Pancreas (tissue), 10 donors: ENCODE measurements at places on chromosomes 2 and 18. TPM values are rescaled to one million over a fixed set of nuclear protein-coding genes. Genes with fewer than 3 reads are reported as not detected.

- no peak for DNase-seq
Measured at GRCh38 chr18:79768745-79769144, 29.0 kb upstream of the KCNG2 start.

- no peak for DNase-seq
Measured at GRCh38 chr2:29733965-29734364, 187.4 kb downstream of the ALK start.

GRCh38 chr18:55083461-55083860 is 124.2 kb upstream of the CCDC68 start:
- DNase-seq, result no peak

DNA sequence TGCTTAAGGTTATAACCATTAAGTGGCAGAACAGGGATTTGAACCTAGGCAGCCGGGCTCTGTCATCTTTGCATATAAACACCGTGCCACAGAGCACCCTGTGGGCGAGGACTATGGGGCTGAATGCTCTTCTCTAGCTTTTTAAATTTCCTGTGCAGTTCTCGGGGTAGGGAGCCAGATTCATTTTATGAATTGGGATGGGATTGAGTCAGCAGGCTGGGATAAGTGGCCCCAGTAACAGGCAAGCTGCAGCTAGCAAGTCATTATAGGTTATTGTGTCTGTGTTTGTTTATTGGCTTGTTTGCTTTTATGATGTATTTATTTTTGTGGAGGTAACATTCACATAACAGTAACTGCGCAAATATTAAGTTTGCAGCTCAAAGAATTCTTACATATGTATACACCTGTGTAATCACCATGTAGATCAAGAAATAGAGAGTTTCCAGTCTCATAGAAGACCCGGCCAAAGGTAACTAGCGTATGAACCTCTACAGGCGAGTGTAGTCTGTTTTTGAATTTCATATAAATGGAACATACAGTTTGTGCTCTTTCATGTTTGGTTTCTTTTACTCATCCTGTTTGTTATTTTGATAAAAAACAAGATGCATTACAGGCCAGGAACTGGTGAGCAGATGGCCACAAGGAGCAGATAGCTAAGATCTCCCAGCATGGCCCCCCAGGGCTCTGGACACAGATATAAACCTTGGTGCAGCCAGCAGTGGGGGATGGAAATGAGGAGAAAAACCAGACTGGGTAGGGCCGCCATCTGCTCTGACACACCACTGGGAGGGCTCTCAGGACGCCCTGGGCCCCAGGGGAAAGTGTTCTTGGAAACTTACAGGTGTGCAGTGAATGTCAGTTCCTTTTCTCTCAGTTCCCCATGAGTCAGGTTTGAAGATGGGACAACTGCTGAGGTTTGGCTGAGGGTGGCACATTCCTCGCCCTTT is 49.2 kb upstream of the GPR155 start:
- no peak for DNase-seq

GRCh38 chr18:32441533-32441932 is 29.1 kb downstream of the GAREM1 start:
- DNase-seq, result no peak

GRCh38 chr2:10919410-10919770 is 7.7 kb downstream of the KCNF1 start:
- DNase-seq, result no peak

GRCh38 chr2:173002751-173003541 is 72.7 kb upstream of the MAP3K20 start:
- DNase-seq, result no peak

The SPATA3 gene
- not detected for total RNA-seq

The GATA6 gene
- total RNA-seq, result 20.2 TPM
